CD8-positive, alpha-beta memory T cell (primary cell): ENCODE measurements at places on chromosomes 7 and 10. TPM values are rescaled to one million over a fixed set of nuclear protein-coding genes. Genes with fewer than 3 reads are reported as not detected.

Gene RGR
- total RNA-seq = not detected

Gene ASAH2
- total RNA-seq = 3.2 TPM

Gene HTRA1
- total RNA-seq = not detected

Gene HOXA13
- total RNA-seq = not detected

Gene SLC39A12
- total RNA-seq = not detected

Gene CHPF2
- total RNA-seq = 36.6 TPM

Gene KLF14
- not detected for total RNA-seq

Gene METTL2B
- total RNA-seq = 59.5 TPM

Gene ADRA2A
- not detected for total RNA-seq

Gene LDB1
- 64.8 TPM for total RNA-seq

Gene PON3
- total RNA-seq = not detected

Gene NPFFR1
- not detected for total RNA-seq

Gene MOGAT3
- total RNA-seq = not detected

Gene TMEM273
- 58.0 TPM for total RNA-seq

Gene ZNF467
- total RNA-seq = not detected

Gene IL2RA
- total RNA-seq = 1,178 TPM

Gene ANKRD30A
- not detected for total RNA-seq
